ENCODE measurements at places on chromosomes 12 and 14.

GRCh38 chr14:94043111-94043755 lies 17.1 kb downstream of the OTUB2 start:
- DNase-seq: no peak

DNA sequence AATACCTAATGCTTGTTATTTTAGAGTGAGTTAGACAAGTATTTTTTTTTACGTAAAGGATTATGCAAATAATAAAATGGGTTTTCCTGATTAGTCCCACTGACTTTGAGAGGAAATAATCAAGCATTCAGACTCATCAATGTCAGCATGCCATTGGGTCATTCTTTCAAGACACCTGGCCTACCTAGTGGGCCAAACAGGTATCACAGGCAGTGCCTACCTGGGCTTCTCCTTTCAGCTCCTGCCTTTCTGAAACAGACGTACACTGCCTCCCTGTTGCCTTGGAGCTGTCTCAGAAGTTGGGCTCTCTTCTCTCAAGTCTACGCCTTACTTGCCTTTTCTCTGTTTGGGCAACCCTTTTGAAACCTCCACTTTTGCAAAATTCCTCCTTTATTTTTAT lies 545.6 kb downstream of the SNAPC1 start:
- DNase-seq: no peak

DNA sequence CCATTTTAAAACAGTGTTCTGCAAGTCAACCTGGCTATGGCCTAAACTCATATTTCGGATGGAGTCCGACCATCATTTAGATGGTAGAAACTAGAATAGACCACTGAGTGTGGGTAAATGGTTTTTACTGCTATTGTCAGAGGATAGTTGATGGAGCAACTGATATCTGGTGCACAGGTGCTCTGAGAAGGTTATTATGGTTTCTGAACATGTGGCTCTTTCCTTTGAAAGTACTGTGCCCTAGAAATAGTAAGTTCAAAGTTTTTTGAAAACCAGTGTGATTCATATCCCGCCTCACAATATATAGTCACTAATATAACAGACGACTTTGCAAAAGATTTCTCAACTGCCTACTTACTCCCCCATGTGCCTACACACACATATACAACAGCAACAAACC lies 64.4 kb upstream of the BTG1 start:
- DNase-seq: no peak

DNA sequence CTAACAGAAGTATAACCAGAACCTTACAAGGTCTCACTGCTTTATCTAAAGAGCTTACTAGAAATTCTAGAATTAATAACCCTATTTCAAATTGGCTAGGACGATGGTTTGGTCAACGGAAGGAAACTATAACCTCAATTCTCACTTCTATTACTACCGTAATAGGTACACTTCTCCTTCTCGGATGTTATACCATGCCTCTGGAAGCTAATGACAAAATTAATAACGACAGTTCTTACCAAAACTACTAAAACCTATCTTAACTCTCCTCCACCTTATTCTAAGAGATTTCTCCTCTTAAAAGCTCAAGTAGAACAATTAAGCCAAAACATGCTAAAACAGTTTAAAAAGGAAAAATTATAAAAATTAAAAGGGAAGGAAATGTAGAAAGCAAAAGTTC lies 23.7 kb upstream of the UBC start:
- no peak for DNase-seq

DNA sequence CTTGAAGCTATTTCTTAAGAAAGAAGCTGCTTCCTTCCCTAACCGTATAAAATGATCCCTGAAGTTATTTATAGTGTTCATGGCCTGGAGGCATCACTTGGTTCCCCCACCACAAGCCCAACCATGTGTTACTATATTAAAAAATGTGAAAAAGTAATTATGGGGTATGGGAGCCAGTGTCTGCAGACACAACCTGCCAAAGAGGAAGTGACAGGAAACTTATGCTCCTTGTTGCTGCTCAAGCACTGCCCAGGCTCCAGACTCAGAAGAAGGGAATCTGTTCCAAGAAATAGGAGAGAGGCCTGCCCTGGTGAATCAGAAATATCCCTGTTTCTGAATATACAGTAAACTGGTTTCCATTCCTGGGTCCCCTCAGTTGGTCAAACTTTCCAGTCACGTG lies 217.2 kb upstream of the BMP4 start:
- DNase-seq: no peak

DNA sequence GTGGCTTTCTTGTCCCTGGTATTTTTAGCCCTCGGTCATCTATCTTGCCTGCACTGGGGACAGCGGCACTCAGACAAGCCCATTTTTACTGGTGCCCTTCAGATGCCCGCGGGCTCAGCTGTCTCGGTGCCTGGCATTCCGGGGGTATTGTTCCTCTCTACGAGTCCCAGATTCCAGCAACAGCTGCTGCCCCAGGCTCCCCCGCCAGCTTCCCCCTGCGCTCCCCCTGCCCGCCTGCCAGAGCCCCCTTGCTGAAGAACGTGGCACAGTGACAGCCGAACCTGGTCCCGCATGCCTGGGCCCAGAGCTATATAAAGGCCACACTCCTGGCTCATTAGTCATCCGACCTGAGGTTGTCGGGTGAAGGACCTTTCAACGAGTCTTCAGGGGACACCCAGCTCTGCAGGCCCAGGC lies 10.9 kb upstream of the MYL2 start:
- no peak for DNase-seq

- no peak for DNase-seq
Measured at GRCh38 chr12:132986885-132987225, 688 bp downstream of the ZNF26 start.

DNA sequence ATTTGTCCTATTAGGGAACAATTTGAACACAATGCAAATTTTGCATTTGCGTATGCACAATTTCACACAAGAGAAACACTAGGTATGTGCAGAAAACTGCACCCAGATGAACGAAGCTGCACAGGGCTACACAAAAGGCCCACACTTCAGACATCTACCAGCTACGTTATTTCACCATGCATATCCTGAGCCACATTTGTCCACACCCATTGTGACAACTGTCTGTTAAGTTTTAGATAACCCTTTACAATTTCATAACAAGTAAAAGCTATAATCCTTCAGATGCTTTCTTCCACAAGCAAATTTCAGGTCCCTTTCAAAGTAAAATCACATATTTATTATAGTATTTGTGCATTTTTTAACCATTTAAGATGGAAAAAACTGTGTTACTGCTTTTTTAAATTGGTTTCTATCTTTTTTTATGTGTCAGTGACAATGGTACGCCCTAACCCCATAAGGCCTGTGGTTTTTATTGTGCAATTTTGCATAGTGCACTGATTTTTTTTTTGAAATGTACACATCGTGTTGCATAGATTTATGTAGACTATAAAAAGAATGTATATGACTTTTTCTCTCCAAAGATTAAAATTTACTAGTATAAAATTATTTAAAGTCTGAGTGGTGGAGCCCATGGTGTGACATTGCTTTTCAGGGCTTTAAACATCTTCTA lies 87.8 kb upstream of the BTG1 start:
- DNase-seq: no peak

DNA sequence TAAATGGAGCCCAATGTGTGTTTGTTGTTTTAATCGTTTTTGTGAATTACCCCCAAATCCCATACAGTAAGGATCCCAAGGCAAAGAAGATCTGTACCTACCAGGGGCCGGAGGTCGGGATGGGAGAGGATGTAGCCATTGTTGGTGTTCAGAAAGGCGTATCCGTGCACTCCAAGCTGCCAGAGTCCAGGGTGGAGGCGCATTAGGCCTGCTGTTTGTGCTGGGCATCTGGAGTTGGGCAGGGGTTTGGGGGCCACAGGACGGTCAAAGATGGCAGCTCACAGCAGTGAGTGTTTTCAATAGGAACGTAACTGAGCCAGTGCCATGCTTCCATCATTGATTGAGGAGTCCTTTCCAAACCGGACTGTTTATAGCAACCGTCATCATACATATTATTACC lies 40.2 kb downstream of the CACNA2D4 start:
- peak; percentile 3 for DNase-seq

- DNase-seq: no peak
Measured at GRCh38 chr14:102590667-102591099, 1.8 kb upstream of the RCOR1 start.

- no peak for DNase-seq
Measured at GRCh38 chr14:57871459-57872080, 5.7 kb upstream of the SLC35F4 start.

- DNase-seq: no peak
Measured at GRCh38 chr12:111819191-111820158, 22.6 kb upstream of the MAPKAPK5 start.

DNA sequence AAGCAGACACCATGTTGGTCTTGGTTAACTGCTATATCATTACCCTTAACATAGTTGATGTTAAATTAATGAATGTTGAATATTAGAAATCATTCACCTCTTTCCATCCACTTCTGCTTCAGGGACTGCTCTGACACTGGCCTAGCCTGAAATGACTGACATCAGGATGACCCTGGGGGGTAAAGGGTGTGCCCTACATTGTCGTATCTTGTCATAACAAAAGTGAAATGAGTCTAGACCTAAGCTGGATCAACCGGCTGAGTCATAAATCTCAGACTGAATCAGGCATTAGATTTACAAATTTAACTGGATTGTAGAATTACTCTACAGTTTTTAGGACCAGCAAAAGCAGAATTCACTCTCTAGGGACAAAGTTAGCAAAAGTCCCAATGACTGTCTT lies 35.3 kb downstream of the KICS2 start:
- no peak for DNase-seq

- DNase-seq: no peak
Measured at GRCh38 chr14:54362759-54363437, 33.9 kb upstream of the CDKN3 start.

DNA sequence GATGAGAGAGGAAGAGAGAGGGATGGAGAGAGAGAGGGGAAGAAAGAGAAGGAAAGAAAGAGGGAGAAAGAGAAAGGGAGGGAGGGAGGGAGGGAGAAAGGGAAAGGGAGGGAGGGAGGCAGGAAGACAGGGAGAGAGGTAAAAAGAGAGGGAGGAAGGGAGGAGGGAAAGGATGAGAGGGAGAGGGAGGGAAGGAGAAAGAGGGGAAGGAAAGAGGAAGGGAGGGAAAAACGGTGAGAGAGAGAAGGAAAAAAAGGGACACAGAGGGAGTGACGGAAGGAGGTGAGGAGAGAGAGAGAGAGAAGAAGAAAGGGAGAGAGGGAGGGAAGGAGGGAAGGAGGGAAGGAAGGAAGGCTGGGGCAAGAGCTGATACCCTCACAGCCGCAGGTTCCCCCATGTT lies 56.8 kb downstream of the FOXN3 start:
- DNase-seq: no peak

DNA sequence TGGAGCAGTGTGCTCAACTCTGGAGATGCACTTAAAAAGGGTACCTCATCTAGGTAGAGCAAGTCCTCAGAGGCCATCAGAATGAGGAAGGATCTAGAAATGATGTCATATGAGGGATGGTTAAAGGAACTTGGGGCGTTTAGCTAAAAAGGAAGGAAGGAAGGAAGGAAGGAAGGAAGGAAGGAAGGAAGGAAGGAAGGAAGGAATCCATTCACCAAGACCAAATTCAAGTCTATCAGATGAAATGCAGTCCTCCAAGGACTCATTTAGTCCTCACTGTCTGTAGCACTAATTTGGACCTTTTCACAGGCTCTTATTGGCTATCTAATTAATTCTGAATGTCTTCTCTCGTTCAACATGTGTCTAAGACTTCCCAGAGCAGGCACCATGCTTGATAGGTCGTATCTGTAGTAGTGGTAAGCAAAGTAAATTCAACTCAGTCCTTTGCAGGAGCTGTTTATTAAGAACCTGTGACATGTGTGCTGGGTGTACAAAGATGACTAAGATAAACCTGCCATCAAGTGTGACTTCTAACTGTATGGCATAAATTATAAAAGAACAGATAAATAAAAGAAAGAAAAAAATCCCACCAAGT lies 63.5 kb downstream of the LLPH start:
- no peak for DNase-seq

- DNase-seq: no peak
Measured at GRCh38 chr12:117699118-117699517, 269.7 kb downstream of the KSR2 start.

DNA sequence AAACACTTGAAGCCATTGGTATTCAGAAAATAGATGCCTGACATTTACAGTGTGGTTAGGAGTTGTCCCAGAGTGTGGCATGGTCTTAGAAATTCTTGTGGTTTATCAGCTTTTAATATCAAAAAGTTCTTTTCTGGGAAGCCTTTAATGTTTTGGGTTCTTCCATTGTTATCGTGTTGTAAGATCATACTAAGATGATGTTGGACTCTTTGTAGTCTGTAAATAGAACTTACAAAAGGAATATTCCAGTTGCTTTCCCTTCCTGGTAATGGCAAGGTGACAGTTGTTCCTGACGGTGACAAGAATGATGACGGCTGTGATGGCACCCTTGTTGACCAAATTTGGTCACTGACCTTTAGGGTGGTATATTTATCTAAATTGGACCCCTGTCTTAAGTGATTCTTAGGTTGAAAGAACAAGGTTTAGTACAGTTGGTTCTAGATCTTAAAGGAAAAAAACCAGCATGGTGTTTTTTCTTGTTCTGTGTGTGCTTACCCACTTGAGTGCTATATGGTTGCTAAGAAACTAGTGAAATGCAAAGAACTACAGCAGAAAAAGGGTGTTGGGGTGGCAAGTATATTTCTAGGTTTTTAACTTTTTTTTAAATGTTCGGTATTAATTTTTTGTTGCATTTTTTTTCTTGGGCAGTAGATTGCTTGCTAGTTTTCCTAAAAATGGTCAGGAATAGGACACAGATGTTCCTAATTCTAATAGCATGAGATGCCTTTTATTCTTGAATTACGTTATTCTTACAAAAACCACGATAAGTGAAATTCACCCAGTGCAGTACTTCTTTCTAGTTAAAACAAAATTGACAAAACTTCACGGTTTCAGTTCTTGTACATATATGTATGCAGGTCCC lies 2.1 kb downstream of the ATP2A2 start:
- no peak for DNase-seq

DNA sequence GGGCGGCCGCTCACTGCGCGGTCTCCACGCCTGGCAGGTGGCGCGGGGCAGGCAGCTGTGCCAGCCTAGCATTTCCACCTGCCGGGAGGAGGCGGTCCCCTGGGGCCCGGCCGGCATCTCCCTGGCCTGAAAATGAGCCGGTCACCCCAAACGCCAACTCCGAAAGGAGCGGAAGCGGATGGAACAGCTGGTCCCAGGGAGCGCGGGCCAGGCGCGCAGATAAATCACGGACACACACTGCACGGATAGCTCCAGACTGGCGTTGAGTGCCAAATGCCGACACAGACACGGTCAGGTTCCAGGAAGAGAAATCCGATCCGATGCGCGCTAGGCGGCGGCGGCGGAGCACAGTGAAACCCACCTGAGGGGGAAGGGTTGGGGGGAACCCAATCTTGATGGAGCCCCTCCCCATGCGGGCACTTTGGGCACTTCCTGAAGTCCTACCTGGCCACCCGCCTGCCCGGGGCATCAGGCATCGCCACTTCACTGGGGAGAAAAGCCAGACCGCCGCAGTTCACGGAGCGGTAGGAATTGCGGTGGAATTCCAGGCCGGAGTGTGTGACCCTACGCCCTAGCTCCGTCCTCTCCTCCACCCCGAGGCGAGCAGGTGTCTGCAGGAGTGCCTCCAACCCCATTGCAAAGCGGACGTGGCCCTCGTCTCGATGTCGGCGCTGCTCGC lies 624 bp upstream of the PLEKHD1 start:
- no peak for DNase-seq
